Gastrocnemius medialis (tissue), 4 donors: ENCODE measurements at places on chromosomes 5 and 9. TPM values are rescaled to one million over a fixed set of nuclear protein-coding genes. Genes with fewer than 3 reads are reported as not detected.

GRM6 gene
- not detected for total RNA-seq

ZCCHC9 gene
- 13.1 TPM for total RNA-seq

LARP1 gene
- total RNA-seq: 125 TPM

CA9 gene
- not detected for total RNA-seq

MEIKIN gene
- total RNA-seq: not detected

DNA sequence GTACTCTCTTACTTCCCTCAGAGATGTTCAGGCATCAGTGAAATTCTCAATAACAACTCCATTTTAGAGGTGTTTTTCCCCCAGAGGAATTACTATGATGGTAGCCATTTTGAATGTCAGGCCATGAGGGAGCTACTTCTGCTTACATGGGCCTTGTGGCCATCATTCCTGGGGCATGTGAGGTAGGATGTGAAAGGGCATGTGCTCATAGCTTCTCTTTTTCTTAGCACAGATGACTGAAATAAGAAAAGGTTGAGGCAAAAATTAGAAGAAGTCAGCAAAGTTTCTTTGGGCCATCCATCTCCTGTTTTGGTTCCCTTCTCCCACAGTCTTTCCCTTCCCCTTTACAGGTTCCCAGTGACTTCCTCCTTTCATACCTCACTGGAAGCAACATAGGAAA lies 68.8 kb downstream of the FEM1C start:
- DNase-seq: no peak

DNA sequence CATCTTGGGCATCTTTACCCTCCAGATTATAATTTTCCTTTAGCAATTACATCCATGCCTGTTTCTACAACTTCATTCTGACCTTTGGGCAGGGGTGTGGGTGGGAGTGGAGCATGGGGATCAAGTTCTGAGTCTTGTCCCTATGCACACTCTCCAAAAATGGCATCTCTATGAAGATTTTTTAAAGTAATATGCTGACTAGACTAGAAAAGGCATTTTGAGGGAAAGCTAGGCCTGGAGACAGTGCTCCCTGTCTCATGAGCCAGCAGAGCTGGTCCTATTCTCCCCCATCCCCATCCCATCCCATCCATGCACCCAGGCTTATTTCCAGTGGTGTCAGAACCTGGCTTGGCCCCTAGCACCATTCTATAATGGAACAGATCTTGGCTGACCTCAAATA lies 398.0 kb upstream of the SLC24A2 start:
- no peak for DNase-seq

- no peak for DNase-seq
These were observed 49.0 kb upstream of the KDM4C start for GRCh38 chr9:6708732-6709131.

DNA sequence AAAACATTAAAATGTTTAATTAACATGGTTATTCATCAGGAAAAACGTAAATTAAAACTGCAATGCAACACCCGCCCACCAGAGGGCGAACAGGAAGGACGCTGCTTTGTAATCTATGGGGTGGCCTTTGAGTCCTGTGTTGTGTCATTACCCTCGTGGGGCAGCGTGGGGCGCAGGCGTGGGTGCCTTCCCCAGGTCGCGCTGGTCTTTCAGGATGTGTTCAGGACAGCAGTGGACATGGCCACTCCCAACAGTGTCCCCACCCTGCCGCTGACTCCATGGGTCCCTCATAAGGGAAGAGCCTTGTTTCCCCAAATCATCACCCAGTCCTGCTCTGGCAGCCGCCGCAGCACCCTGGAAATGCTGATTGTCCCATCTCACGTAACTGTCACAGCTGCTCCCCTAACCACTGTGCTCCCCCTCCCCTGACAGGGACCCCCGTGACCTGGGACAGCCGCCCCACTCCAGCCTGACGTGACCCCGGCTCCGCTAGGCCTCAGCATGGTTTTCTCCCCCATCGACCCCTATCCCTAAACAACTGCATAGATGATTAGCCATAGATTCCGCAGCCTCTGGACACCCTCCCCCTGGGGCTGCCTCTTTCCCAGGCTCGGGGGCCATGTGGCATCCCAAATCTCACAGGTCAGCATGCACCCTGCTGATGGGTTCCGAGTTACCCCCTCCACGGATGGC lies 36.4 kb downstream of the GLT6D1 start:
- DNase-seq: no peak

DNA sequence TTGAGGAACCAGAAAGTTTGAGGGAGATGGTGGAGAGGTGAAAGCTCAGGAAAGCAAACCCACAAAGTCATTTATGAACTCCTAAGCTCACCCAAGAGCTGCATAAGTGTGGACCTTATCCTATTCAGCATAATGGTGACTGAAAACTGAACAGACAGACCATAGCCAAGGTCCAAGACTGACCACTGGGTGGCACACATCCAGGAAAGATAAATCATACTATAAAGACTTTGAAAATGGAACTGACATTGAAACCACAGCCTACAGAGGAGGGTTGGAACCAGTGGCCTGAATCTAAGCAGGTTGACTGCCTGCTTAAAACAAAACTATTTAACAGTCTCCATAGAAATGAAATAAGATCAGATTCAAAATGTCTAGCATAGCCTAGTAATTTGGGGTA lies 121.0 kb upstream of the RGS7BP start:
- no peak for DNase-seq

- DNase-seq: no peak
These were observed 257.2 kb downstream of the ARRDC3 start for GRCh38 chr5:91125916-91126315.

DNA sequence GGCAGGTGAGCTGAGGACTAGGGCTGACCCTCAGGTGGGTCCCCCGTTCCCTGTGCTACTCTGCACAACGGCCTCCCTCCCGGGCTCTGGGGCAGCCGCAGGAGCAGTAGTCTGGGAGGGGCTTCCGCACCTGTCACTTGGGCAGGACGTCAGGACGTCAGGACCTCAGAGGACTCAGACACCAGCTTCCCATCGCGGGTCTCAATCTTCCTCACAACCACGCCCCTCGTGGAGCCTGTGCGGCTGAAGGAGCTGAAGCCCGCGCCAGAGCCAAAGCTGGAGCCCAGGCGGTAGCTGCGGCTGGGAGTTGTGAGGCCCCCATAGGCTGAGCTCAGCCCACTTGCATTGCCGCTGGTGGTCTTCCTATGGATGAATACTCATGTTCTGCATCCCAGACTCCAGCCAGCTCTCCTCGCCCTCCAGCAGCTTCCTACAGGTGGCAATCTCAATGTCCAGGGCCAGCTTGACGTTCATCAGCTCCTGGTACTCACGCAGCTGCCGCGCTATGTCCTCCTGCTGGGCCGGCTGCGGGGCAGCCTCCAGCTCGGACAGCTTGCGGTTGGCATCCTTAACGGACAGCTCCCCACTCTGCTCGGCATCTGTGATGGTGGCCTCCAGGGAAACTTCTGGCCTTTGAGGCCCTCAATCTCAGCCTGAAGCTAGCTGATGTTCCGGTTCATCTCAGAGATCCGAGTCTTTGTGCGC lies 381.4 kb upstream of the RGMB start:
- no peak for DNase-seq

DNA sequence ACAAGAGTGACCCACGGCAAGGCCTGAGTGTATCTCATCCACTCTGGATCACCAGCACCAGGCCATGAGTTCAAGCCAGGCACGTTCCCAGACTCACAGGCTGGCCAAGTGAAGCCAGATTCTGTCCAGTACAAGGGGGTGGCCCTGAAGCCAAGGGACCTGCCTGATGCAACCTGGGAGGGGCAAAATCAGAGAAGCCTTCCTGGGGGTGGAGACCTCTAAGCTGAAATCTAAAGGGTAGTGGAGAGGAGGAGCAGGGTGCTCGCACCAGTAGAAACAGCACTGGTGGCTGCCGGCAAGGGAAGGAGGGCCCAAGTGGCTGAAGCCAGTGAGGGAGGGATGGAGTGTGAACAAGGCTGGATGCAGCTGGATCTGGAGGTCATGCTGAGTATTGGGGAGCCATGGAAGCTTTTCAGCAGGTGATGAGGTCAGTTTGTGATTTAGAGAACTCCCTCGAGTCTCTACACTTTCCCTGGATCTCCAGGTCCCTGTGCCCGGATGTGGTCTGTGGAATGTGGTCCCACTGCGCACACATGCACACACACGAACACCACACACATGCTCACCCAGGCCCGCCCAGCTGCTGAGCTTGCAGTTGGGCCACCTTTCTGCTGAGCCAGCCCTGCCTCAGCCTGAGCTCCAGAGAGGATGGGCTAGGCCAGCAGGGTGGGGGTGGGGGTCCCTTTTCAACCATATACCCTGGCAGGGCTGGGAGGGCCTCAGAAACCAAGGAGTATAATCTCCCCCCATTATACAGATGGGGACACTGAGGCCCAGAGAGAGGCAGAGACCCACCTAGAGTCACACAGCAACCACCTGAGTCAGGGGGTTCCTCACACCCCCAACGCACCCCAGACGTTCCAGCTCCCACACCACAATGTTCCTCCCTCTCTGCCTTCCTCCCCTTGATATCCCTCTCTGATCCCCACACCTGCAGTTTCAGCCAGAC lies 1.6 kb downstream of the PIP5KL1 start:
- DNase-seq: no peak

GRCh38 chr5:132526290-132526973 lies 16.9 kb downstream of the IL5 start:
- peak; percentile 17 for DNase-seq

DNA sequence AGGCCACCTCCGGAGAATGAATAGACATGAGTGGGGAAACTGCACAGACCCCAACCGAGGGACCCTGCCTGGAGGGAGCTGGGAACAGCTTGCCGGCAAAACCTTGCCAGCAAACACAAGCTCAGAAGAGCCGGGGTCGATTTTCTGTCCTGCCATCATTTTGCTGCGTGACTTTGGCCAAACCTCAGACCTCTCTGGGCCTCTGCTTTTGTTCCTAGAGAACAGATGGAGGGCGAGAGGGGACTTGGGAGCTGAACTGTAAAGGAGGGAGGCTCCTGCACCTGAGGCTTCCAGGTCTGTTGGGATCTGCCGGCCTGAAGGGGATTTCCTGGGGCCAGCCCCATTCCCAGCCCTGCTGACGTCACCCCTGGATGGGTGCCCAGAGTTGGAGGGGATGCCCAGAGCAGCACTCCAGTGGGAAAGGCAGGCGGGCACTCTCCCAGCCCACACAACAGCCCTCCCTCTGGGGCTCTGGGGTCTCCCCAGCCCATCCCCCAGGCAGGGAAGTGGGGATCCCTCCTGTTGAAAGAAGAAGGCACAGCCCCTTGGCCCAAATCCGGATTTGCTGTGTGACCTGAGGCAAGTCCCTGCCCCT lies 40.4 kb upstream of the SYNPO start:
- no peak for DNase-seq

DNA sequence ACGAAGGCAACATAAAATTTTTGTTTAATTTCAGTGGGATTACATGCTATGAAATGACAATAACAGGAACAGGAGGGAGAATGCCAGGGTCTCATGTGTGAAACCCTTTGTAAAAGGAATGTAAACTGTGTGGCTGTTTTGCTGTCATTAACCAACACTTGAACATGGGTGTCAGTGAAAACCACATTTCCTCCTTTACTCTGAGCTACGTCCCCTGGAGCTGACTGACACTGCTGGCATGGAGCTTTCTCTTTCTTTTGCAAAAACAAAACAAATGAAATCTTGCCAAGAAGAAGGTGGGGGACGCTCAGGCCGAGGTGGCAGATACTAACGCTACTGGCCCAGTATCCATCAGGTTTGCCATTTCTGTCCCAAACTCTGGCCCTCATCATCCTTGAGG lies 121.4 kb downstream of the DMRT2 start:
- DNase-seq: no peak

- DNase-seq: no peak
These were observed 56.1 kb downstream of the IRX2 start for GRCh38 chr5:2695200-2695891.

- DNase-seq: no peak
These were observed 93.1 kb upstream of the TMED7 start for GRCh38 chr5:115718927-115719326.

DNA sequence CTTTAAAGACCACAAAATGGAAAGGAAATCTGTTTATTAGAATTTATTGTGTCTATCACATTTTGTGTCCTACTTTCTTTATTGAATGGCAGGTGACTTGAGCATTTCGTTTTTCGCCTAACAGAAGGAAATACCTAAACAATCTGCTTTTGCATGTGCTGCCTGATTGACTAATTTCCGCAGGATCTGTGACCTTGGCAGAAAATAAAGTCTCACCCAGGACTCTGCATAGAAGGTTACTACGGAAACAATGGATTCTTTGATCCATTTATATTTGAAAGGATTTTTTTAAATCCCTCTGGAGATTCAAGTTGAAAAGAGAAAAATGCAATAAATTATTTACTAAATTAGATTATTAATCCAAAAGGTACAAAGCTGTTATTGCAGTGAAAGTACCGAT lies 61.0 kb upstream of the CAST start:
- DNase-seq: no peak

DNA sequence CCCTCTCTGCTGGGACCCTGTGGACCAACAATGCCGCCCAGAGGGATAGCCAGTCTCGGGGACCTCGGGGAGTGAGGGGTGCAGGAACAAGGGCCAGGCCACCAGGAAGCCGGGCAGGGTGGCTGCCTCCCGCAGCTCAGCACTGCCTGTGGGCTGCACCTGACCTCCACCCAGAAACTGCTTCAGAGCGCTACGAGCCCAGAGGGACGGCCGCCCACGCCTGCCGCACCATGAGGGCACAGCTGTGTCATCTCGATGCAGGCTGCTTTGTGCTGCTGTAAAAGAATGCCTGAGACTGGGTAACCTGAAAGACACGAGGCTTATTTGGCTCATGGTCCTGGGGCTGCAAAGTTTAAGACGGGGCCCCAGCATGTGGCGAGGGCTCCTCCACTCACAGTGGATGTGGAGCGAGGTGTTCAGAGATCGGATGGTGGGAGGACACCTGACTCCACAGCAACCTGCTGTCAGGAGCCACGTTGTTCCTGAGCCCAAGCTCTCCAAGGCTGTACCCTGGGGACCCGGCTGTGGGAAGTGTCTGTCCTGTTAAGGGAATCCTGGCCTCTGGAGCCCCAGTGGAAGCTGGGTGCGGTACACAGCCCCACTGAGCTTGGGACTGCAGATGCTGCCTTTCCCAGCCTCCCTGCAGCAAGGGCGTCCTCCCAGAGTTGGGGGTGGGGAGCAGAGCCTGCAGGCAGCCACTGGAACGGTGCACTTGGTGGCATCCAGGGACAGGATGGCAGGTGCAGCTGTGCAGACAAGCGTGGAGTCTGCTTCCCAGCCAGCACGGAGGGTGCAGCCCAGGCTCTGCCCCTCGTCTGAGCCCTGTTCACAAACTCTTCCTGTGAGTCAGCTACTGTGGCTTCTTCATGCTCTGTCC lies 11.8 kb upstream of the ZDHHC11 start:
- peak; percentile 12 for DNase-seq

- DNase-seq: no peak
These were observed 18.4 kb downstream of the BASP1 start for GRCh38 chr5:17235731-17236330.
